Endodermal cell (in vitro differentiated cells): ENCODE measurements at places on chromosomes 1 and 21.
A peak's percentile ranks its signal among the peaks of the same experiment; 100 is the strongest.

- DNase-seq, result peak; percentile 74
Measured at GRCh38 chr1:47438165-47439016, 547 bp downstream of the FOXD2 start.

- no peak for DNase-seq
Measured at GRCh38 chr1:199041173-199041914, 402.5 kb downstream of the PTPRC start.

GRCh38 chr1:6396998-6397397, 3.4 kb upstream of the ACOT7 start:
- no peak for DNase-seq

- no peak for DNase-seq
Measured at GRCh38 chr1:100322436-100323211, 29.7 kb upstream of the CDC14A start.

DNA sequence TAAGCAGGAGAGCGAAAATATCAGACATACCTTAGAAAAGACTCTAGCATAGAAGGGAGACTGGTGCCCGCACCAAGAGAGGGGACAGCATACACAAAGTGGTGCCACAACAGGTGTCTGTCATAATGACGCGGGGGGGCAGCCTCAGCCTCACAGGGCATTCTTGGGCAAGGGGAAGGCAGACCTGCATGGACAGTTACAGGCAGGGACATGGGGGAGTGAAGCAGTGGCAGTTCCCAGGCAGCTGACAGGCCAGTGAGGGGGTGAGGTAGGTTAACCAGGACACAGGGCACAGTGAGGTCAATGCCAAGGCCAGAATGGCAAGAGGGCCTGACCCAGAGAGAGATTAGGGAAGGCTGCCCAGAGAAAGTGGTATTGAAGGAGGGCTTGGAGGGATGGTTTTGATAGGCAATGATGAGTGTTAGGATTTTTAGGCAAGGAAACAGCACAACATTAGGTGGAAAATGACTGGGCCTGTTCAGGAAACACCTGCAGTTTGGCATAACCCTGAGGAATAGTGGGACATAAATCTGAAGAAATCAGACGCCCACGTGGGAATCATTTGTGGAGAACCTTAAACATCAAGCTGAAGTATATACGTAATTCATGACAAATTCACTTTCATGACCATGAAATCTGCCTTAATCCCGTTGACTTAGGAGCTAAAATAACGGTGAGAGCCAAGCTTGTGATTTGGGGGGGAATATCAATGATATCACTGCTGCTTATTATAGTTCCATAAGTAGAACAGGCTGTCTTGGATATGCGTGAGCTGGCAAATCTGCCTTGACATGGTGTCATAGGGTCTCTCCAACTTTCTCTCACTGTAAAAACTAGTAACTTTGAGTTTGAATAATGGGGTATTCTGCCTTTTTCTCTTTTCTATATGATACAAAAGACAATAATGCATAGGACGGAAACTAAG, 8.9 kb downstream of the PTPN14 start:
- no peak for DNase-seq

GRCh38 chr1:55555956-55556725, 341.0 kb upstream of the USP24 start:
- peak; percentile 72 for DNase-seq

DNA sequence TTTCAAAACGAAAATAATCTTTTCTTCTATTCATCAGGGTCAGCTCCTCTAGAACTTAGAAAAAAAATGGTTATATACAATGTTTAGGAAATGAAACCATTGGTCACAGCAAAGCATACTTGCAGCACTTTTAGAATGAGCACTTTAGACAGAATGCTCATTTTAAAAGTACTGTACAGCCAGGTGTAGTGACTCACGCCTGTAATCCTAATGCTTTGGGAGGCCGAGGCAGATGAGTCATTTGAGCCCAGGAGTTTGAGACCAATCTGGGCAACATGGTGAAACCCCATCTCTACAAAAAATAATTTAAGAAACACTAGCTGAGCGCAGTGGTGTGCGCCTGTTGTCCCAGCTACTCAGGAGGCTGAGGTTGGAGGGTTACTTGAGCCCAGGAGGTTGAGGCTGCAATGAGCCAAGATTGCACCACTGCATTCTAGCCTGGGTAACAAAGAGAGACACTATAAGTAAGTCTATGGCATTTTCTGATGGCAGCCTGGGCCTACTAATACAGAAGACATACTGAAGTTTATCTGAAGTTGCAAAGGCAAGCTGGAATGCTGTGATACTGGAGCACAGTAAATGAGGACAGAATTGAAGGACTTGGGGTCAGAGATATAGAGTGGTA, 48.9 kb upstream of the ZNF326 start:
- DNase-seq, result no peak

GRCh38 chr21:37257967-37258877, 8.9 kb downstream of the VPS26C start:
- peak; percentile 91 for DNase-seq

DNA sequence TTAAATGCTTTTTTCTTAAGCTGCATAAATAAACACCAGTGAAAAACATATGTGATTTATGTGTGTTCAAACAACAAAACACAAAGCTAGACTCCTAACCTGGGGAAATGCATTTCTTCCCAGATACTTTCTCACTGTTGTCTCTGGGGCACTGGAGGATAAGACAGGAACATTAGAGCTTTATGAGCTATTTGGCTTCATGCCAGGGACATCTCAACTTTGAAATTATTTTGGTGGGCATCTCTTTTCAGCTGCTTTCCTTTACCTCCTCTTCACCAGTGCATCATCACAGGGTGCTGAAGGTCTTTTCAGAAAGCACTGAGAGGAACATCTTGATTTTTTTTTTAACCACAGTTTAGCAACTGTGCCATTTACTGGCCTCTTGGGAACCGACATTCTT, 212.9 kb downstream of the DNM3 start:
- DNase-seq, result no peak

GRCh38 chr1:84835169-84835568, 57.8 kb downstream of the LPAR3 start:
- no peak for DNase-seq

DNA sequence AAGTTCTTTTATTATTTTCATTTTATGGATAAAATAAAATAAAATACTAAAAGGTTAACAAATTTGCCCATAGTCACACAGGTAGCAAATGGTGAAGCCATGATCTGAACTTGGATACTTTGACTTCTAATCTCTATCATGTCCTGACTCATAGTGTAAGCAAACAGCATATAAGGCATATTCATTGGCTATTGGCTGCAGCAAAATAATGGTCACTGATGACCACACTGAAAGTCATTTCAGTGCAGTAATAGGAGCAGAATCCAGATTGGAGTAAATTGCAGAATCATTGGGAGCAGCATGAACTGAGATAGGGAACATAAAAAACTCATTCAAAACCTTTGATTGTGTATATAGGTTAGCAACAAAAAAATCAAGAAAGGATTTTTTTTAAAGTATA, 262.9 kb downstream of the PLA2G4A start:
- no peak for DNase-seq
